Pons (tissue), 1 donor: ENCODE measurements at places on chromosomes 7 and 10.

- DNase-seq, result no peak
Observed at GRCh38 chr10:67296926-67297325, 371.1 kb downstream of the LRRTM3 start.

DNA sequence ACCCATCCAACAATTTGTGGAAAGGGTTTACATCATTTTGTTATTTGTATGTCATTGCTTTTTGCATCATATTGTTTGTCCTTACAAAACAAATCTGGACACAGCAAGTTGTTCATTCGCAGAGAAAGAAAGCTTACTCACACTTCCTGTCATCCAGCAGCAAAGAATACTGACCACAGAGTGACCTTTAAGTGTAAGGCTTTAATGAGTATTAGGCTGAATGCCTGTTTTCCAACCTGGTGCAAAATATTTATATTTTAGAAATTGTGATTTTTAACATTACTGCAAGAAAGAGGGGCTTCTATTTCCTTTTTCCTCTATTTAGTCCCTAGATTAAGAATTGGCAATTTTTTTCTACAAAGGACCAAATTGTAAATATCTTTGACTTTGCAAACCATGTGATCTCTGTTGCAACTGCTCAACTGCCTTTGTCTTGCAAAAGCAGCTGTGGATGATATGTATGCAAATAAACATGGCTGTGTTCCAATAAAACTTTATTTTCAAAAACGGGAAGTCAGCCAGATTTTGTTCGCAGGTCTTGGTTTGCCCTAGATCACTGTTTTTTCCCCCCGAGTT is 27.8 kb upstream of the ITGB1 start:
- no peak for DNase-seq

- DNase-seq, result no peak
Observed at GRCh38 chr7:22786290-22786932, 36.2 kb downstream of the TOMM7 start.

DNA sequence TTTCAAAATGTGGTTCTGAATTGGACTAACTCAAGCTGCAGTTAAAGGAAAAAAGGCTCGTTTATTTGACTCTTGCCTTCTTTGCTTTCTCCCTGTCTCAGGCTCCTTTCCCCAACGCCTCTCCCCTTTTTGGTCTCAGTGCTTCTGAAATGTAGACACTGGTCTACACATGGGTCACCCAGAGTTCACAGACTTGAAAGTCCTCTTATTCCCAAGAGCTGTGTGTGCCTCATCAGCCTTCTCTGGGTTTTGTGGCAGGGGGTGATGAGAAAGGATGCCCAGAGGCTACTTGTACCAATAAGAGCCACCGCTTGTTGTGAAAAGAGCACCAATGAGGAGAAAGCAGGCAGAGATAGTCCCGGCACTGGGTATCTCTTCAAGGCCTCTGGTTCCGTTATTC is 125.7 kb downstream of the BICC1 start:
- DNase-seq, result no peak

- DNase-seq, result no peak
Observed at GRCh38 chr10:125080984-125081383, 79.4 kb downstream of the CTBP2 start.

DNA sequence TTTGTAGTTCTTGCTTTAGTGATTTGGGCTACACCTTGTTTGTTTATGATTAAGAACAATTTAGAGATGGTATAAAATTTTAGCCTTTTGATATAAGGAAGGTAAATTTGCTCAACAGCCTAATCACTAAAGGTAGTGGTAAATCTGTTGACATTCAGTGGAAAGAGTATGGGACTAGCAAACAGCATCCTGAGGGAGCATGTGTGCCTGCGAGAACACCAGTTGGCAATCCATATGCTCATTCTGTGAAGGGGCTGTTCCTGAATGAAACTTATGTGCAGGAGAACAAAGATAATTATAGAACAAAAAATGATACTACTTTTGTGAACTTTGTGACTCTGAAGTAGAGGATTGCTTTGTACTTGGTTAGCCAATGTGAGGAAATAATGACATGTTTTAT is 44.0 kb downstream of the CAPZA2 start:
- DNase-seq, result no peak

GRCh38 chr7:1543826-1544177 is 12.2 kb downstream of the TMEM184A start:
- no peak for DNase-seq

DNA sequence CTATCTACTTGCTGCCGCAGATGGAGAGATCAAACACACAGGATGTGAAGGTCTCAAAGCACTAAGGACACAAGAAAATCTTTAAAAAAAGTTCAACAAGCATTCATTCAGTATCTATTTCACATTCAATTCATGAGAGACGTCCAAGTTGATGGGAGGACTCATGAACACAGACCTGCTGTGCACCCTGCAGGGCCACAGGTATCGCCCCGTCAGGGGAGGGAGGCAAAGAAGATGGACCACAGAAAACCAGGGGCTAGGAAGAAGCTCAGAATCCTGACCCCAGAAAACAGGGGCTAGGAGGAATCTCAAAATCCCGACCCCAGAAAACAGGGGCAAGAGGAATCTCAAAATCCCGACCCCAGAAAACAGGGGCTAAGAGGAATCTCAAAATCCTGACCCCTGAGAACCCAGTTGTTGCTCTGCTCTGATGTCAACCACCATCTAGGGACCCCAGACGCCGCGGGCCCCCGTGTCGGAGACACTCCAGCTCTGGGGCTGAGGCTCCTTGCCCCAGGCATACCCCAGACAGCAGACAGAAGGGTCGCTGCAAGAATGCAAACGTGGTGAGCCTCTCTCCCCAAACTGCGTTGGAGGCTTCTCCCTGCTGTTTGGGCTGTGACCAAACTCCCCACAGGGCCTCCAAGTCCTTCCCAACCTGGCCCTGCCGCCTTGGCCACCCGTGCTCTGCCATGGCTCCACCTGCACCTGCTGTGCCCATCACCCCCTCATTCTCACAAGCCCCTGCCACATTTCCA is 197.6 kb downstream of the DIP2C start:
- DNase-seq, result no peak

- no peak for DNase-seq
Observed at GRCh38 chr10:118963933-118964332, 65.6 kb upstream of the NANOS1 start.

- DNase-seq, result no peak
Observed at GRCh38 chr10:128981881-128982615, 485.0 kb upstream of the MGMT start.
